ENCODE measurements at places on chromosomes 6 and 20.

GRCh38 chr6:29502181-29502580 is 14.4 kb upstream of the MAS1L start:
- DNase-seq, result no peak

GRCh38 chr6:128161263-128161662 is 260.4 kb upstream of the THEMIS start:
- no peak for DNase-seq

- no peak for DNase-seq
Observed at GRCh38 chr6:87196275-87196842, 41.0 kb downstream of the ZNF292 start.

DNA sequence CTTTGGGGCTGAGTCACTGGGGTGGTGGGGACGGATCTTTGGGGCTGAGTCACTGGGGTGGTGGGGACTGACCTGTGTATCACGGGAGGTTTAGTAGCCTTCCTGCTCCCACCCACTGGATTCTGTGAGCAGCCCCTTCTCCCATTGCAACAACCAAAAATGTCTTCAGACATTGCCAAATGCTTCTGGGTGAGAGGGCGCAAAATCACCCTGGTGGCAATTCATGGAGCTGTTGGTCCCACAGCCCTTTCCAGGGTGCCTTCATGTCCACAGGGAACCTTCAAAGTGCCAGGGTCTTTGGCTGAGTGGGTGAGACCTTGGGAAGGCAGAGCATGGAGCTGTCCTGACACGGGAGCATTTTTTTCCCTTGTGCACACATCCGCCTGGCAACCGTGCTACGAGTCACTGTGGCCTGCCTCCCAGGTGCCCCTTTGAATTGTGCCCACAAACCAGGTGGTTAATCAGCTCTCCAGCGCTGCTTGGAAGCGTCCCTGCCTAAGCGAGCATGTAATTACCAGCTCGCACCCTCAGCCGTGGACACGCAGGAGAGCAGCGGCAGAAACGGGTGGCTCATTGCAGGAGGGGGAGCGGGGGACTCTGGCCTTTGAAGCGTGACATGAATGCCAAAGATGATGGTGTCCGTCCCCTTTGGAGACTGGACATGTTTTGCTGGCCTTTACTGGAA is 27.4 kb upstream of the APCDD1L start:
- no peak for DNase-seq

- DNase-seq, result no peak
Observed at GRCh38 chr6:110656492-110656891, 158.8 kb downstream of the CDK19 start.

- no peak for DNase-seq
Observed at GRCh38 chr20:10662661-10663458, 10.9 kb downstream of the JAG1 start.

DNA sequence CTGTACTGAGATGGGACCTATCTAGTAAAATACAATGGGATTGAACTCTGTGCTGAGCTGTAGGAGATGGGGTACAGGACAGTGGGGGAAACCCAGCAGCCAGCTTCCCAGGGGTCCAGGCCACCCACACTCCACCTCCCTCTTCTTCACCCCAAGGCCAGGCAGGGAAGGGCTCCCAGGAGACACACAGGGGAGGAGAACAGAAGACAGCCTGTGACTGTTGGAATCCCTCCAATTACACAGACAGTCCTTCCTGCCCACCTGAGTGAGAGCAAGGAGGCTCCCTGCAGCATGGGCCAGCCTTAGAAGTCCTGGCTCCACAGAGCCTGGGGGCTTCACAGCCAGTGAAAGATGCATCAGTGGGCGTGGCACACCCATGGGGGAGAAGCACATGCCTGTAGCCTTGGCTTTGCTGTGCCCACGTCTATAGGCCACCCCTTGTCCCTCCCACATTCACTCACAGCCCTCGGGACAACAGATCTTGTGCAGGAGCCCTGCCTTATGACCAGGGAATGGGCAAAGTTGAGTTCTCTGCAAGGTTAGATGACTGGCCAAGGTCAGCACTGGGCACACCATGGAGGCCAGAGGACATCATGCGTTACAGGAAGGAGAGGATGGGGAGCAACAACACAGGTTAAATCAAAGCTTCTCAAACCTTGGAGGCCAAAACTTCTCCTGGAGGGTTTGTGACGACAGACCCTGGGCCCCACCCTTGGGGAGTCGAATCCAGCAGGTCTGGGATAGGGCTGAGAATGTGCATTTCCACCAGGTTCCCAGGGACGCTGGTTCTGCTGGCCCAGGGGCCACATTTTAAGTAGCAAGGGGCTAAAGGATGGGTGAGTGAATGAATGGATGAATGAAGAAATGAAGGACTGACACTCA is 12.3 kb upstream of the CST7 start:
- no peak for DNase-seq

- DNase-seq, result no peak
Observed at GRCh38 chr6:9138936-9139335, 703.6 kb upstream of the SLC35B3 start.

- DNase-seq, result no peak
Observed at GRCh38 chr6:47117314-47117713, 75.2 kb upstream of the ADGRF1 start.

- peak; percentile 41 for DNase-seq
Observed at GRCh38 chr6:53065266-53066076, at the start of gene FBXO9. Gene FBXO9 (plus strand): TSS chr6:53065404. CDS start chr6:53065790, 386 bp downstream.

DNA sequence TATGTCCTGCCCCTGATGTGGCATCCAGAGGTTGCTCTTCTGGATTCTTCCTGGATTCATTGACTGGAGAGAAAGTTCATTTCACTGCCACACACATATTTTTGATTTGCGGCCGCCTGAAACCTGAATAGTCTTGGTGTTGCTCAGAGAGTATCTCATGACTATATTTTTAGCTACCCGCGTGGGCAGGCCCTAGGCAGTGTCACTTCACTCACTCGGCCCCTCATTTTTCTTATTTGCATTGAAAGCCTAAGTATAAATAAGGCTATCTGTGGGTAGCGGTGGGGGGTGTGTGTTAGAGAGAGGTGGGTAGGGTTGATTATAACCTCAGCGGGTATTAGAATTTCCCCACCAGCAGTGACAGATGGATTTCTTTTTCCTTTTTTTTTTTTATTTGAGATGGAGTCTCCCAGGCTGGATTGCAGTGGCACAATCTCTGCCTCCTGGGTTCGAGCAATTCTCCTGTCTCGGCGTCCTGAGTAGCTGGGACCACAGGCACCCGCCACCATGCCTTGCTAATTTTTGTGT is 113.5 kb downstream of the JARID2 start:
- DNase-seq, result no peak

GRCh38 chr20:10423735-10424134 is 10.3 kb downstream of the MKKS start:
- no peak for DNase-seq

GRCh38 chr6:46058951-46059350 is 43.3 kb upstream of the CLIC5 start:
- DNase-seq, result no peak

GRCh38 chr6:19070520-19070919 is 683.4 kb downstream of the RNF144B start:
- no peak for DNase-seq

GRCh38 chr20:15061955-15062354 is 724.5 kb upstream of the FLRT3 start:
- no peak for DNase-seq

GRCh38 chr6:139029470-139030227 is 1.1 kb downstream of the ABRACL start:
- DNase-seq, result no peak

- no peak for DNase-seq
Observed at GRCh38 chr20:37152284-37152683, 26.8 kb upstream of the RPN2 start.

DNA sequence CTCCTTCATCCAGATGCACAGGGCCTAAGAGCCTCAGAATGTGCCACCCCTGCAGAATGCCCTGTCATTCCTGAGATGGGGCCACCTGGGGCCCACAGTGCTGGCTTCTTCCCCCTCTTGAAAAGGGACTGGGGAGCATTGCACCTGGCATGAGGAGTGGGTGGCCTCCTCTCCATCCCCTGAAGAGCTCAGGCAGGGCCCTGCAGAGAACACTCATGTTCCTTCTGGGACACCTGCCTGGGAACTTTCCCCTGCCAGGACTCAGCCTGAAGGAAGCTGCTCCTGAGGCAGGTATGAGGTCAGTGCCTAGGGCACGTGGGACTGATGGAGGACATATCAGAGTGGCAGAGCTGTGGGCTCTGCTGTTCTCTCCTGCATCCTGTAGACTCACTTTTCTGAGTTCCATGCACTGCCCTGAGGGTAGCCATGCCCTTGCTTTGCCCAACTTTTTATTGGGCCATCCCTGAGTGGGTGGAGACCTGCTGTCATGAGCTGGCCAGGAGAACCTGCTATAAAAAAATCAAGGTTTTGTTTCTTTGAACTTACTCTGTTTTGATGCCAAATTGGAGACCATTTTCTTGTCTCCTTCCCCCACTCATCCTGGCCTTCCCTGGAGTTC is 19.5 kb downstream of the CCDC167 start:
- no peak for DNase-seq

DNA sequence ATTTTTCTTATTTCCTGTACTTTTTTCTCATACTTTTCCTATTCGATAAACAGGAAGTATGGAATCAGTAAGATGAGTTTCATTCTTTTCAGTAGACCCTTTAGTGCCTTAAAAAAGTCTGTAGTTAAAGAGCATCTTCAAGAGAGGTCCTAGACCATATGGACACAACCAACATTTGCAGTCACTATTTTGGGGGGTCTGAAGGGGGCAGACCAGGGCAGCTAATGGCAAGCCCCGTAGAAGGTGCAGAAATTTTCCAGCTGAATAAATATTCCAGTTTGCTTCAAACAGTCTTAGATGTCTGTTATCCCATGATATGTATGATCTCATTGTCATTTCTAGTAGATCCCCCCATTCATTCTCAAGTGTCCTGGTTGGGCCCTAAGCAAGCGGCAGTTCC is 52.8 kb downstream of the MAP3K5 start:
- no peak for DNase-seq

DNA sequence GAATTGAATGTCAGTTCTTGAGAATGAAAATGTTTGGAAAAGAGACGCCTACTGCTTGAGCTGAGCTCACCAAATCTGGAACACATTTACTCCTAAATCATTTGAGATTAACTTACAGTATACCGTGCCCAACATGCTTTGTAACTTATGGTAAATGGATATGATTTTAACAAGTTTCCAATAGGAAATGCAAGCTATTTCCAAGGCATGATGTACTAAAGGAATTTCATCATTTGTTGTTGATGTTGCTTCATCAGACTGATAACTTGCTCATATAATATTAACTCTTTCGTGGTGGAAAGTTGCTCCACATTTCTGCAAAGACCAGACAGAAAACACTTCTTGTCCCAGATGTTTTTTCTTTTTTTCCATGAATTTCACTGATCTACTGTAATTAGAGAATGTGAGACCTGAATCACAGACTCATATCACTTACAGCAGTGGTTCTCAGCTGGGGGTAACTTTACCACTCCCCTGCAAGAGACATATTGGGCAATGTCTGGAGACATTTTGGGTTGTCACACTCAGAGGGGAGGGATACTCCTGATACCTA is 116.6 kb upstream of the TRAF3IP2 start:
- DNase-seq, result no peak

DNA sequence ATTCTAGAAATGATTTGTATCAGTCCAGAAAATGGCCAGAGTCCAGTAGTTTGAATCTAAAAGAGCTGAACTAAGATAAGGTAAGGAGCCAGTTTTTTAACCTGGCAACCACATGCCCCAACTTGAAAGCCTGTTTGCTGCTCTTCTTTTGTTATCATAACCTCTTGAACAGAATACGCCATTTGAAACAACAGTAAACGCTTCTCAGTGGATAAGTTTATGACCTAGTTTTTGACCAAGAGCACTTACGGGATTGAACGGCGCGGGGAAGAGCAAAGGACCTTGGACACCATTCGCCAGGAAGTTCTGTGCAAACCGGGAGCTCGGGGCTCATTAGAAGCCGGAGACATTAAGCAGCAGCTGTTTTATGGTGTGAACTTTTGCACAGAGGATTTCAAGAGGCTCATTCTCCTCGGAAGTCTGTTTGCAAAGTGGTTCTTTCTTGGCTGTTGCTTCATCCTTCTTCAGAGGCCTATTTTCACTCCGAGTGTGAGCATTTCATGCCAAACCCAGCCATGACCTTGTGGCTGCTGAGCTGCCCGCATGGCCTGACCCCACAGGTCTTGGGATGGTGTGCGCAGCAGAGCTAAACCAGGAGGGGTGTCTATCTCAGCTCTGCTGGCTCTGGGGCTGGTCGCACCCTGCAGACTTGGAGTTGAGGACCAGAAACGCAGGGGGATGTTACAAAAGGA is 215.1 kb downstream of the SOX4 start:
- DNase-seq, result no peak

DNA sequence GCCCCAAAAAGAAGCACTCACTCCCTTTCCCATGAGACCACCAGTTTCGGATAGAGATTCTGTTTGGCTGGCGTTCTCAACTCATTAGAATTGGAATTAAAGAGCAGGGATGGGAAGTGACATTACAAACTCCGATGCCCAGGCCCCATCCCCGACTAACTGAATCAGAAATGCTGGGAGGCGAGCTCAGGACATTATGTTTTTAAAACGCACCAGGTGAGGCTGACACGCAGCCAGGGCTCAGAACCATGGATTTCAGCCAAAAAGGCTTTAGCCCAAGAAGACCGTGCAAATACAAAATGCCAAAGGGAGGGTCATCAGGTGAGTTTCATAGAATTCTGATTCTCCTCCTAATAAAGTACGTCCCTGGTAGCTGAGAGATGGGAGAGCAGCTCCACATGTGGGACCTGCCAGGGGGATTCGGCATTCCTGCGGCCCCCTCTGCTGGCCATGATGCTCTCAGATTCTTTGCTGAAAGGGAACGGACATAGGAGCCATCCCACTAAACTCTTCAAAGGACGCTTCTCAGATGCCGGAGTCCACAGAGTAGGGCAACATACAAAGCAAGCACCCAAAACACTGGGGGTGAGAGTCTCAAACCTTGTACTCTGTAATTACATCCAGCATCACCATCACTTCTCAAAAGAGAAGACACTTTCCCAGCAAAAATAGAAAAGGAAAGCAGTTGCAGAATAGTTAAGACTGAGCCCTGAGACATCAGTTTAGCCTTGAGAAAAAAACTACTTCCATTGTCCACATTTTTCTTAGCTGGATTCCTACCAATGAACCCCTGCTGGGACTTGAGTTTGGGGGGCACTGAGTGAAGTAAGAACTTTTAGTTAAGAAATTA is 205.2 kb downstream of the BMP7 start:
- no peak for DNase-seq

DNA sequence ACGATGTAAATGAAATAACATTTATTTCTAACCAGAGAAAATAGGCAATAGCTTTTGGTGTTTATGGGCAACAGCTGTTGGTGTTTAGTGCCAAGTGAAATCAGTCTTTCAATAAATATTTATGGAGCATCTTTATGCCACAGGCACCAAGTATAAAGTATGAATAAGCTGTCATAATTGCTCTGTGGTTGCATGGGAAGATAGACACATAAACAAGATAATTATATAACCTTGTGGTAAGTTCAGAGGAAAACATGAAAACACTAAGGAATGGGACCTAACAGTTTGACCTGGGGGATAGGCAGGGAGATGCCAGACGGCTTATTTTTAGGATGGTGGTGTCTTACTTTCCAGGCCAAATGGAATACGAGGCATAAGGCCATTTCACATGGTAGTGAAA is 110.9 kb downstream of the GFRAL start:
- DNase-seq, result no peak

- DNase-seq, result no peak
Observed at GRCh38 chr6:132733283-132733682, 19.4 kb upstream of the VNN1 start.
